HFFc6 (cell line): ENCODE measurements at places on chromosomes 6 and 20. TPM values are rescaled to one million over a fixed set of nuclear protein-coding genes. Genes with fewer than 3 reads are reported as not detected.

DNA sequence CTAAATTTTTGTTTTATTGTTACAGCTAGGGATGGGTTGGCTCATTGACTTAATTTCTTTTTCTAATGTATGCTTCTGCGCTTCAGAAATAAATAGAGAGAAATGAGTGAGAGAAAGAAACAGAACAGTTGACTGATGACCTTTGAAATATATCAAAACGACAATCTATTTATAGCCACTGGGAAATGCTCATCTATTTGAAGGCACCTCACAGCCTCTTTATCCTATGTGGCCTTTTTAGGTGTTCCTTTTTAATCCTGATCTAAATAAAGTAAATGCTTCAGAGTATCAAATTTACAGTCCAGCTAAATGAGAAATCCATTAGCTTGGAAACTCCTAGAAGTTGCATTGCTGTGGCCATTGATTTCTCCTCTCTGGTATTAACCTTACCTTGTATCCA, 943.5 kb upstream of the CITED2 start:
- no peak for DNase-seq

- no peak for DNase-seq
Measured at GRCh38 chr6:104526376-104526775, 333.3 kb downstream of the HACE1 start.

- peak; percentile 5 for DNase-seq
Measured at GRCh38 chr20:9617940-9618339, 103.5 kb downstream of the LAMP5 start.

The PHF20 gene
- 30.7 to 35.4 TPM (median 33.0 TPM) in 3 replicates for total RNA-seq

DNA sequence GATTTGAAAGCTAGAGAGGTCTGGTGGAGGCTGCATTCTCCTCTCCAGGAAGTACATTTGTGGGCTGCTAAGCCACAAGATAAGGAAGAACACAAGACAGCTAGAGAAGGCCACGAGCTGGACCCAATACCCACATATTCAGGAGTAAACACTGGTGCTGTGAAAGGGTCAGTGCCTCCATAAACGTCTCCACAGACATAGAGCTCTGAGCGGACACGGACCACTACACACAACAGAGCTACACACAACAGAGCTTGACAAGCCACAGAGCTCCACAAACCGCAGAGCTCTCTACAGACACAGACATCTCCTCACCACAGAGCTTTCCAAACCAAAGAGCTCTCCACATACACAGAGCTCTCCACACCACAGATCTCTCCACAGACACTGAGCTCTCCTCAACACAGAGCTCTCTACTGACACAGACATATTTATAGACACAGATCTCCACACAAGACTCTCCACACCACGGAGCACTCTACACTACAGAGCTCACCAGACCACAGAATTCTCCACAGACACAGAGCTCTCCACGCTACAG, 51.9 kb downstream of the ERMARD start:
- no peak for DNase-seq

- DNase-seq: no peak
Measured at GRCh38 chr20:45306431-45306982, at the start of gene RBPJL. TSS of gene RBPJL (plus strand) at chr20:45306840. CDS start at chr20:45306923, 83 bp downstream.

- DNase-seq: no peak
Measured at GRCh38 chr6:91730710-91731109, 1143.8 kb upstream of the MAP3K7 start.

GRCh38 chr6:165082636-165083035, 226.8 kb downstream of the C6orf118 start:
- DNase-seq: no peak

The PDE7B gene
- 1.0 to 5.8 TPM (median 1.4 TPM) in 3 replicates for total RNA-seq

DNA sequence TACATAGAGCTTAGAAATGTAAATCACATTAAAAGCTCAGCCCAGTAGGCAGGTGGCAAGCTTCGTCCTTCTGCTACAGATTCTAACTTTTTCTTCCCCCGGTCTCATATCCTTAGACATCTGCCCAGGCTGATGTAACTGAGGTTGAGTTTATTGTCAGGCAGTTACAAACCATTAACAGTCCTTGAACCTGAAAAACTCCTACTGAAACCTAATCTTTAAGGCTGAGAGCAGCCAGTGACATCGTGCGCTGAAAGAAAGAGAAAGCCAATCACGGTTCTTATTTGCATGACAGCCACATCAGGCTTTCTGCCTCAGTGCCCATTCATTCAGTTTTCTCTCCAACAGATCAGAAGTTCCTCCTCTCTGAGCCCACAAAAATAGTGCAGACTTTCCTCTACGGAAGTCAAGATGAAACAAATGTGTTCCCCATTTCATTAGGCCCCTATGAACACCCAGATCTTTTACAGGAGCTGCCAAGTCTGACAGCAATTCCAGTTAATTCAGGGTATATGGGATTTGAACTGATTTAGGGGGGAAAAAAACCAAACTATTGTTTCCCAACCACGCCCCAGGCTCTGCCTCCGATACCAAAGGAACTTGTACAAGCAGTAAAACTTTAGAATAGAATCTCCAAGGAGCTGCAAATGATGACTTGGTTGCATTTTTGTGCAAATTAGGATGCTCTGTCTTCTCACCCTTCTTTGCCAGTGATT, at the start of gene NHSL1:
NHSL1 (minus strand) TSS at position 192 of the 716 bp plus-strand sequence. CDS start 204 bp downstream, outside the sequence.
- DNase-seq: no peak

DNA sequence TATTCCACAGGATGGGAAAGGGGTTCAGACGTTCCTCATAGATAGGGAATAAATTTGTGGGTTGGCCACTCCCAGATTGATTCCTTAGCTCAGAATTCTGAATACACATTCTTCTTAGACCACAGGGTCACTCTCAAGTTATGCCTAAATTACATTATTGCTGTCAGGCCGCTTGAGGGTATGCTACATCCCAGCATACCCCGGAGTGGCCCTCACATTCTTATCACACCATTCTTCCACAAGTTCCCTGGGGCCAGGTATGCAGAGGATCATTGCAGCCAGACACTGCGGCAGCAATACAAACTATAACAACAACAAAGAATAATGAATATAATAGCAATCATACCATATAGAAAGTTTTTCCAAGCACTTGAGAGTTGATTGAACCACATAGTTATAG, 237.9 kb upstream of the SOX4 start:
- DNase-seq: no peak

The FAM110A gene
- total RNA-seq: 2.8 to 5.9 TPM (median 5.5 TPM) in 3 replicates

The TIAM2 gene
- total RNA-seq: 9.5 to 11.2 TPM (median 10.8 TPM) in 3 replicates

DNA sequence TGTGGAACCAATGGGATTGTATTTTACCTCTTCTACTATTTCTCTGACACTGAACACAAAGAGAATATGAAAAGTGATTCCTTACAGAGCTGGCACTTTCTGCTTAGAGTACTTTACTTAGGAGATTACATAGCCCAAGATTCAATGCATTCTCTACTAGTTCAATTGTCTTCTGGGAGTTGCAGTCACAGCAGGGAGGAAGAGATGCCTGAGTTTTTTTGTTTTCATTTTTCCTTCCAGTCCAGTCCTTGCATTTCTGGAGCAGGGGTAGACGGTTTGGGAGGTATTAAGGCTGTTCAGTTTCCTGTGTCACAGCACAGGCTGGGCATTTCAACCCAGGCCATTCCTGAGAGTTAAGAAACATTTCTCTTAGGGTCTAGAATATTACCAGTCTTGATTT, 42.0 kb upstream of the SLC2A12 start:
- no peak for DNase-seq

The THBD gene
- total RNA-seq: 0.10 to 0.12 TPM in 2 of 3 replicates, not detected in the other

The PAQR8 gene
- 2.9 to 4.2 TPM (median 3.2 TPM) in 3 replicates for total RNA-seq

- DNase-seq: no peak
Measured at GRCh38 chr6:106885679-106886078, 88.8 kb downstream of the CD24 start.

- no peak for DNase-seq
Measured at GRCh38 chr6:23027281-23027680, 457.9 kb downstream of the HDGFL1 start.

The SAPCD1 gene
- 0.72 to 1.4 TPM (median 0.88 TPM) in 3 replicates for total RNA-seq

GRCh38 chr6:3905945-3906845, 57.0 kb downstream of the FAM50B start:
- no peak for DNase-seq

DNA sequence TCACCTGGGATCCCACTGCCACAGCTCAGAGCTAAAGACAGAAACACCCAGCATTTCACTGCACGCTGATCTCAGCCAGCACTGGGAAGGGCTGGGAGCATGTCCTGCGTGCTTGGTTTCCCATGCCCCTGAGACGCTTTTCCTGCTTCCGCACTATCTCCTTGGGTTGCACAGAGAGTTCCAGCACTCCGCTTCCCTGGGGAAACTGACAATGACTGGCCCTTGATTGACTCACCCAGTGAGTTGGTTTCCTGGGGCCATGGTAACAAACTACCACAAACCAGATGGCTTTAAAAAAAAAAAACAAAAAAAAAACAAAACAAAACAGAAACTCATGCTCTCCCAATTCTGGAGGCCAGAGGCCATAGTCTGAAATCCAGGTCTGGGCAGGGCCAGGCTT, 14.8 kb upstream of the MAS1L start:
- DNase-seq: no peak

DNA sequence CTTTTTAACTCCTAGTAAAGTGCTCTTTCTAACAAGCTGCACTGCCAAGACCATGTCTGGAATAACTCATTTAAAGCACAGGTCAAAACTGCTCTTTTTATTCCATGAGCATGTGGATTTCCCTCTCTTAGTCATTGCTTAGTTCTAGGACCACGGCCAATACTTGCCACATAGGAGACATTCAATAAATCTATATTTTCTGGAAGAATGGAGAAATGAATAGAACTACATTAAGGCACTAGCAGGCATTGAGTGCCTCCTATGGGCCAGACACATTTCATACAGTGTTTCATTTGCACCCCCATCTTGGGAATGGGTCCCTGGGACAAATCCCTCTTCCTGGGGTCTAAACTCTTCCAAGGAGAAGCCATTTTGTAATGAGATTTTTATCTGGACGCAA, 552.8 kb upstream of the CITED2 start:
- peak; percentile 81 for DNase-seq

The TFEB gene
- 11.3 and 12.2 TPM in 2 replicates for total RNA-seq

GRCh38 chr20:52779125-52779524, 193.0 kb upstream of the TSHZ2 start:
- no peak for DNase-seq

DNA sequence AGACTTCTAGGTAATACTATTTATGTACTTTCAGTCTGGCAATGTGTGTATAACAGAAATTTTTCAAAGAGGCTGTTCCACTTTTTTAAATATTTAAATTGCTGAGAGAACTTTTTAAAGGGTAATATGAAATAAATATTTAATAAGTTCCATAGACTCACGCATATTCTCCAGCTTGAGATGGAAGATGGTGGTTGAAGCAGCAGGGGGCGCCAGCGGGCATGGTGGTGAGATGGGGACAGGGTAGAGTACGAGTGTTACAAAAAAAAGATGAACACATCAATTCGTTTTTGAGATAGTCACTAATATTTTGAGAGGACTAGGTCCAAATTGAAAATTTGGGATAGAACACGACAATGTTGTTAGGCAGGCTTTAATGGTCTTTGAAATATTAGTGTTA, 68.4 kb downstream of the RSPO3 start:
- DNase-seq: no peak

DNA sequence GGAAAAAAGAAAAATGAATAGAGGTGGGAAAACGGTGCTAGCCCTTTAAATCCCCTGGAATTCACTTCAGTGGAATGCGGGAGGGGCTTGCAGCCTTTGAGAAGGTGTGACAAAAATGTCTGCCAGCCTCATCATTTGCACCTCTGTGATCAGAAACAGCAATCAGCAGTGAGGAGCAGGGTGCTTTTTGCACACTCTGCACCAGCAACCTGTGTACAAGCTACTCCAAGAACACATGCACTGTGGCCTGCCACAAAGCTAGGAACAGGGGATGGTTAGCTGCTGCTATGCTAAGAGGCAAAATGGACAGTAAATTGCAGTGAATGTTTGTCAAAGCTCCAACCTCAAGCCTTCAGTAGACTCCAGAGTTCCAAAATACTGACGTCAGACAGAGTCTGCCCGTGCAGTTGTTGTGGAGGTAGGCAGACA, 29.7 kb downstream of the GINS1 start:
- no peak for DNase-seq

DNA sequence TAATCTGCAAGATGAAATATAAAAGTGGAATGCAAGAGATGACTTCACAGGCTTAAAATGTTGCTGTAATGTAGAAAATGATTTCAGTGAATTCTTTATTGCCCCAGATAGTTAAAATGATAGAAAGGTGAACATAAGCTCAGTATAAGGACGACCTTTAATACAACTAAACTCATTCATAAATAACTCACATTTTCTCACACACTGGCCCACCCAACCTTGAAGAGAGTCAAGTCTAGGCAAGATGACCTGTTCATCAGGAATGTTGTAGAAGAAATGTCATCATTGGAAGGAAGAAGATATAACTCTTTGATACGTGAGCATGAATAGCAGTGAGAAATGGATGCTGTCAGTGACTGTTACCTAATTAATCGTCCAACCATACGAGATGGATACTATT, 111.1 kb upstream of the SASH1 start:
- peak; percentile 72 for DNase-seq

DNA sequence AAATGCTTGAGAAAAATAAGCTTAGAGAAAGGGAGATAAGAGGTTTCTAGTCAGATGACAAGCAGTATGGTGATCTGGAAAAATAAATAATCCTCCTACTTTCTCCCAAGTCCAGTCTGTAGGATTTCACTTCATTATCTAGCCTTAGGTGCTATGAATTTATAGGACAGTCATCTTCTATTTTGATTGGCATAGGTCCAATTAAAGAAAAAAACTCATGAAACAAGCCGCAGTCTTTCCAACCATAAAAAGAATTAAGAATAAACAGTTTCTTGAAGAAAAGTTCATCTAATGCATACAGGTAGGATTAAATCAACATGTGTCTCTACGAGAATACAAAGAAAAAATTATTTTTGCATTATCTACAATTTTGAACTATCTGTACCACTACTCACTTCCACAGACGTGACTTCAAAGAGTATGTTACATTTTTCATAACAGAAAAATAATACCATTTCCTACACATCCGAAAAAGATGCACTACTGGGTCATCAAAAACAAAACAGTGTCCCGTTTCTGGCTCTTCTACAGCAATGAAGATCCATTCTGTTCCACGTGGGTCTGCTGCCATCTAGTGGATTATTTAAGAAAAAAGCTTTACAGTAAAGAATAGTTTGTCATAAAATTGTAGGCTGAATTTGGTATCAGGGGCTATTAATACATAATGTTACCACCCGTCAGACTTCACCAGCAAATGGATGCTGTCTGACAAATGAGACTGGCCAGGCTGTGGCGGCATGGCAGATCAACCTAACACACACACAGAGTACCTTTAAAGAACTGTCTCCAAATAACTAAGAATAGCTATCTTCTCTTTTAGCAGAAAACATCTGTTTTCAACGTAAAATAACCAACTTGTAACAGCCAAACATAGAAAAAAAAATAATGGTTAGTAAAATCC, 28.9 kb downstream of the STX7 start:
- DNase-seq: peak; percentile 66

The VSX1 gene
- not detected in 3 replicates for total RNA-seq

The CLVS2 gene
- total RNA-seq: not detected in 3 replicates
